ENCODE measurements at places on chromosomes 2 and 18.

DNA sequence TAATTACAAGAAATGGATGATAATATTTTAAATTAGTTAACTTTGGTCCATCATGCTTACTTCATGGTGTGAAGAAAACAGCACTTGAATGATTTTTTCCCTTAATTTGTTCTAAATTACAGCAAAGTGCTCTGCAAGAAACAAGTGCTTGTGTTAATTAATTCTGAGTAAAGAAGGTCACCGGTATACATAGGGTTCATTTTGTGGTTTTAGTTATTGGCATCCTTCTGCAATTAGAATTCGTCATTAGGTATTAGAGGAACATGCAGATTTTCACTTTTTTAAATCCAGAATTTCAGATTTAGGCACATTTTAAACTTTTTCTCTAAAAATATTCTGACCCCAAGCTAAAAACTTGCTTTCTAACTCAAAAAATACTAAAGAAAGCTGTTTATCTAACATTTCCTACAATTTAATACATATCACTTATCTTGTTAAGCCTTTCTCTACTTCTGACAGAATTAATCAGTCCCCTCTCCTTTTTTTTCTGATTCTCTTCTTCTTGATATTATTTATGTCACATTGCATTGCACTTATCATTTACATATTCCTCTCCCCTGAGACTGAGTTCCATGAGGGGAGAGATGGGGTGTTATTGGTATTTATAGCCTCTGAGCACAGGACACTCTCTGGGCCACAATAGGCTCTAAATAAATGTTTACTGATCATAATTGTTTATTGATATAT lies 129.2 kb downstream of the PLA2R1 start:
- DNase-seq = no peak

DNA sequence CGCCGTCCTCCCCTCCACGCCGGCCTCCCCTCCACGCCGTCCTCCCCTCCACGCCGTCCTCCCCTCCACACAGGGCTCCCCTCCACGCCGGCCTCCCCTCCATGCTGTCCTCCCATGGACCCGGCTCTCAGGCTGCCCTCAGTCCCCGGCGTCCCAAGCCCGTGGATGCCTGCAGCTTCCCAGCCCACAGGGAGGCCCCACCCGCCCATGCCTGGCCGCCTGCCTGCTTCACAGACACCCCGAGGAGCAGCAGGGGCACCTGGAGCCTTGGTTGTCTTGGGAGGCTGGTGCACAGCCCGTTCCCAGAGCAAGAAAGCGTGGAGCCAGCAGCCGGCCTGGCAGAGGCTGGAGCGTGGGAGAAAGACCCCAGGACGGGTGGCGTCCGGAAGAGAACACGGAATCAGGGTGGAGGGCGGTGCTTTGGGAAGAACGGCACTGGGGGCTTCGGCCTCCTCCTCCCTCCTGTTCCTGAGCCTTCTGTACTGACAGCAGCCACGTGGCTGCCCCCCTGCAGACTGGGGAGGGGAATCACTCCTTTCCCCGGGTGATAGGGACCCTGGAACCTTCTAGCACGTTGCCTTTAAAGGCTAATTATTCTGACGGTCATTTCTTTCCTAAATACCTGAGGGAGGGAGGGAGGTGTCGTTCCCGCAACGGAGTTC lies 26.2 kb upstream of the KCNG2 start:
- no peak for DNase-seq

DNA sequence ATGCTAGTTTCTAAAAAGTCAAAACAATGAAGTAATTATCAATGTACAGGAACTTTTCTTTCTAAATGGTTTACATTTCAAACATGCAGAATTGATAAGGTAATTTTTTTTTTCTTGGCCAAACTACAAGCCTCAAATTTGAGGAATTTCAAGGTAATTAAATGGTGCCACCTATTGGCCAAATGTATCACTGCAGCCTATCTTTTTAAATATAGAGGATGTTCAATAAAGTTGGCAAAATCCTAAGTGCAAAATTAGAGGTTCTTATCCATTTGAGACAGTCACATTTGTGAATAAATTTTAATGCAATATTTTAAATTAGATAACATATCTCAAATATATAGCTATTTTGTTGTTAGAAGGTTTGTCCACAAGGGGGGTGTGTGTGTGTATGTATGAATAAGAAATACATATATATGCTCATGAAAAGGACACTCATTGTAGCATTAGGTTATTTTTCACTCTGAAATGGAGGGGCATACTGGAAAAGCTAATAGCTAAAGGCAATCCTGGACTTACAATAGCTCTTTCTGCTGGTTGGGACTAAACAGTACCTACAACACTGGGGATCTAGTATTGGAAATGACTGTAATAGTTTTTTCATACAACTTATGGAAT lies 26.2 kb downstream of the MMADHC start:
- DNase-seq = no peak

DNA sequence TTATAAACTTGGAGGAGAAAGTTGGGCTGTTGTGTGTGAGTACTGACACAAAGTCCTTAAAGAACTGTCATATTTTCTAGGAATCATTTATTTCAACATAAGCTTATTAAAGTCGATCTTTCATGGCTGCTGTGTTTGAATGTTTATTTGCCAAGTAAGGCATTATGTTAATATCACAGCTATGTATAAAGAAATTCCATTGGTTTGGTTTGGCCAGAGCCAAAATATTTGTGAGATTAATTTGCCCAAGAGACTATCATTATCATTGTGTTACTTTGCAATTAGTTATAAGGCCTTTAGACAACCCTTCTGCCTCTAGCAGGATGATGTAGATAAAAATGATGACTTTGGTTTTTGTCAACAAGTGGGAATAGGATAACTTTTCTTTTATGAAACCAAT lies 240.6 kb upstream of the NT5C1B start:
- no peak for DNase-seq

- no peak for DNase-seq
Observed at GRCh38 chr2:112031473-112032223, 23.4 kb upstream of the TMEM87B start.

DNA sequence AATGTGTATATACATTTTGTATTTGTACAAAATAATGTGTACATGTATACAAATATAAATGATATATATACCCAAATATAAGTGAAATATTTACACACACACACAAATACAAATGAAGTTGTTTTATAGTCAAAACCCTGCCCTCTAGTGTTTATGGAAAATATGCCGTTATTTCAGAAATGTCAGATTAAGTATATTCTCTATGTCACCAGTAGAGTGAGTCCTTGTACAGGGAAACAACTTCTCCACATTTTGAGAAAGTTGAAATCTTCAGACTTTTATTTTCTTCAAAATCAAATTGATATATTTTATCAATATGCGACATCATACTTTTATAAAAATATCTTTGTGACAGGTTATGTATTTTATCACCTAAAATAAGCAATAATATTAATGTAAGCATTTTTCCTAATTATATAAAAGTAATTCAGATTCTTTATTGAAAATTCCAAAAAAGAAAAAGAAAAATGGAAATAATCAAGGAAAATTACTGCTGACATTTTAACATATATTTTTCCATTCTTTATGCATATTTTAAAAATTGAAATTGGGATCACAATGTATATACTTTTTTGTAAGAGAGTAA lies 22.4 kb downstream of the ARL6IP6 start:
- no peak for DNase-seq

- no peak for DNase-seq
Observed at GRCh38 chr18:13703899-13704298, 22.5 kb downstream of the FAM210A start.

- DNase-seq = no peak
Observed at GRCh38 chr2:226792155-226792881, 7.3 kb downstream of the IRS1 start.

DNA sequence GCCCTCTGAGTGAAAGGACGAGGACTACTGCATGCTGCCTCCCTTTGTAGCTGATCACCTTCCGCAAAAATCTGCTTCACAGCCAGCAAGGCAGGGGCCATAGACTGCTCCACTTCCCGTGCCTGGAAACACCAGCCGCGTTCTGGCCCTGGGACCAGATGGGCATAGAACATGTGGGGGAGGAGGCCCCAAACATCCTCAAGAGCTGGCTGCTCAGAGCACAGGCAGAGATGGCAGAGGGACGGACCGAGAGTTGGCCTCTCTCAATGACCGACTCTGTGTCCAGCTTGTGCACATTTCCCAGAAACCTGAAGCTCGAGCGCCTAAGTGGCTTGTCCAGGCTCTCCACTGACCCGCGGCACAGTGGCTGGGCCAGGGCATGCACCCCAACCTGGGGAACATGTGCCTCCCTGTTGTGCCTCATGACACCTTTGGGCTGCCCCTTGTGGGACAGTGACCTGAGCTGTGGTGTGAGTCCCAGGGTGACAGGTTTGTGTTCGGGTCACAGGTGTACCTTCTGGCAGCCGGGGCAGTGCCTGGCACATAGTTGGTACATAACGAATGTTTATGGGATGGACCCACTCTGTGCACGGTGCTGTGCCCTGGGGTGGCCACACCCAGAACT lies 9.1 kb downstream of the KCNF1 start:
- DNase-seq = no peak

DNA sequence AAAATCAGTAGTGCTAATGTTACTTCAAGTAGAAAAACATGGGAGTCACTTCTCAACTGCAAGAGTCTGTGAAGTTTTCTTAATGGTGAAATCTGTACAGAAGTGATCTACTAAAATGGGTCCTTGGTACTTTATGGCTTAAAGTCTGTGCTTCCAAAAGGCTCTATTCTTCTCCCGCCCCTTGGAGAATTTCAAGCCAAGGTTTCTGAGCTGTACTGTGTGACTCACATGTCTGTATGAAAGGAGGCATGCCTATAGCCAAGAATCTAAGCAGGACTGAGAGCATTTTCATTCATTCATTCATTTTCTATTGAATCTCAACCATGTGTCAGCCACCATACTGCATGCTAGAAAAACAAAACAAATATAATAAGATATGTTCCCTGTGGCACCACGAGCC lies 19.8 kb upstream of the DDX18 start:
- no peak for DNase-seq

- no peak for DNase-seq
Observed at GRCh38 chr18:9453283-9453682, 22.0 kb upstream of the RALBP1 start.

- DNase-seq = no peak
Observed at GRCh38 chr2:215366440-215367032, 54.7 kb downstream of the ATIC start.

- DNase-seq = no peak
Observed at GRCh38 chr2:120669971-120670370, 65.7 kb upstream of the GLI2 start.

DNA sequence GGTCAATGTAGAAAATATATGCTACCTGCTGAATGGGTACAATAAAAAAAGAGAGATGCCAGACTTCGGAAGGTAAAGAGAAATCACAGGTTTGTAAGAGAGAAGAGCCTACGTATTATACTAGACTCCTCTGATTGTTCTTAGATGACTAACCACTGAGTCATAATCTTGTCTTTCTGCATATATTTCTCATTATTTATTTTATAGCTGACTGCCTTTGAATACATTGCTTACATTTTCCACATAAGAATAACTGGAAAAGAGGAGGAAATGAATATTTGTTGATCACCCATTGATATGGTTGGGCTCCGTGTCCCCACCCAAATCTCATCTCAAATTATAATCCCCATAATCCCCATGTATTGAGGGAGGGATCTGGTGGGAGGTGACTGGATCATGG lies 90.3 kb upstream of the RAB27B start:
- DNase-seq = no peak

DNA sequence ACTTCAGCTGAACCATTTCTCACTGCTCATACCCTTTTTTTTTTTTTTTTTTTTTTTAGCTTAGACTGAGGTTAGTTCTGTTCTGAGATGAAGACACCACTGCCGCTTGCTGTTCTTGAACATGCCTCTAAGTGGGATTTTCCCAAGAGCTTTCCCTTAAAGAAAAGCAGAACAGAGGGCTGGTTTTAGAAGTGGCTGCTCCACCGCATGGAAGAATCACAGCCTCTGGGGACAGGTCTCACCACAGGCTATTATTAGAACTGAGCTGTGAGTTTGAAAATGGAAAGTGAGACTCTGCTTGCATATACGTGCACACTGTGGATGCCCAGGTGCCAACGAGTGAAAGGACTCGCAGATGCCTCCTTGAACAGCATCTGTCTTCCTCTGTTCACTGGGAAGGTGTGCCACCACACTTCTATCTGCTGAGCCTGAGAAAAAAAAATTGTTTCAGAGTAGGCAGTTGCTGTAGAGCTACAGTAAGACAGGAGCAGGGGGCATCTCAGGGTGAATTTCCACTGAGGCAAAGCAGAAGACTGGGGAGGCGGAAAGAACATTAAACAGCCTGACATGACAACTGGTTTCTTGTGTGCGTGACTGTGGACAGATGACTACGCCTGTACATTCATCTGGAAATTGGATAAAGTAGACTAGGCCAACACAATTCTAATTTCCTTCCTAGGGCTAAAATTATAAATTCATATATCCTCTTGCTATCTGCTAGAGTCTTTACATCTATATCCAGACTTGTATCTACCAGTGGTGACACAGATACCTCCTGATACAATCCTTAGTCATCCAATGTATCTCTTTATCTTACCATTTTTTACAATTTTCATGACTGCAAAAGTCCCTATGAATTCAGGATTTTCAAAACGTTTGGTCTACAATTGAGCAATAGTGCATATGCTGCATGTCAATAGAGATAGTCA lies 1045.7 kb upstream of the CELF4 start:
- no peak for DNase-seq

DNA sequence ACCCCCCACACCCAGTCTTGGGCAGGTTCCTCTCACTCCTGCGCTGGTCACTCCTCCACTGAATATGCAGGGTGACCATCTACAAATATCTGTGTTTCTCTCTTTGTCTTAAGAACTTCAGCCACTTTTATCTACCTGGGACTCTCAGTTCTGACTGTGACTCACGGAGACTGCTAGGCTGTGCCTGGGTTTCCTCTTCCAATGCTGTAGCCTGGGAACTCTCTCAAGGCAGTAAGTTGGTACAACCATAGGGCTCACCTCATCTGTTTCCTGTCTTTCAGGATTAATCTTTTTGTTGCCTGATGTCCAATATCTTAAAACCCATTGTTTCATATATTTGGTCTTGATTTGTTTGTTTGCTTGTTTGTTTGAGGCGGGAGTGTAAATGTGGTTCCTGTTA lies 47.2 kb upstream of the ZNF396 start:
- no peak for DNase-seq

GRCh38 chr2:63764630-63765029 lies 77.1 kb upstream of the UGP2 start:
- DNase-seq = no peak

- no peak for DNase-seq
Observed at GRCh38 chr2:109452318-109453305, 161.2 kb downstream of the SEPTIN10 start.
